ENCODE measurements at places on chromosomes 6 and 20. TPM values are rescaled to one million over a fixed set of nuclear protein-coding genes. Genes with fewer than 3 reads are reported as not detected.

DNA sequence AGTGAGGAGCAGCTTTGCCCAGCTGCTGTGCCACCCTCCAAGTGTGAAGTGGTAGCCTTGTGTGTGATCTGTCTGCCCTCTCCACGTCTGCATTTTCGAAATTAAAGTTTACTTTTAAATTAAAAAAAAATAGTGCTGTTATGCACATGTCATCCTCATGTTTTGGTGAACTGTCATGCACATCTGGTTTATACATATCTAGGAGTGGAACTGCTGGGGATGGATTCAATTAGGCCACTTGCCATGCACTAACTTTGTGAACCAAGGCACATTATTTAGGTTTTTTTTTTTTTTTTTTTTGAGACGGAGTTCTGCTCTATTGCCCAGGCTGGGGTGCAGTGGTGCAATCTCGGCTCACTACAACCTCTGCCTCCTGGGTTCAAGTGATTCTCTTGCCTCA, 3.6 kb downstream of the GTSF1L start:
- DNase-seq, result no peak

The LST1 gene
- total RNA-seq, result 6.9 TPM

DNA sequence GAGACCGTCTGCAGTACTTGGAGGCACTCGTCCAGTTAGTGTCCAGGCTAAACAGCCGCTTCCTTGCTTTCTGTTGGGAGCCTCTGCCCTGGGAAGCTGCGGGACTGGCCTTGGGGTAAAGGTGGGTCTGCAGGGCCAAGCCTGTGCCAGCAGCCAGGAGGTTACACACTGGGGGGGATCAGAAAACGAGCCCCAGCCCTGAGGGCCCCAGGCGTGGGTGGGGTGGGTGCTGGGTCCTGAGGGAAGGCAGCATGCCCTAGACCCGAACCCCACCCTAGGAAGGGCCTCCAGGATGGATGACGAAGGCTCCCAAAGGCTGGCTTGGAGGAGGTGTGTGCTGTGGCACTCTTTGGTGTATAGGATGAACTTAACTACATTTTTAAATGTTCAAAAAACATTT, 335.2 kb downstream of the ZFAND3 start:
- no peak for DNase-seq

DNA sequence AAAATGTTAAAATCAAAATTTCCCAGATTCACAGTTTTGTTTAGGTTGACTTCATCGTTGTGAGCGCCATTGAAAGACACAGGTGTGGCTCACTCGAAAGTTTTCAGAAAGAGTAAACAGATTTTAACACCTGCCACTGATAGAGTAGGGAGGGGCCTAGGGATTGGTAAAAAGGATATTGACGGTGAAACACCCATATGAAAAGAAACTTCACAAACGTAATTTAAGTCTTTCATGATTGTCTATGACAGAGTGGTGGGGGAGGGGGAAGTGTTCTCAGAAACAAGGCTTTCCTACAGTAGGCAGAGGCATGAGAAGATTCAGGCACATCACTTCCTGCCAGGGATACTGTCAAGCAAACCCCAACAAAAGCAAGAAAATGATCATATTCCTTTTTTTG, 101.4 kb downstream of the PERP start:
- DNase-seq, result no peak

DNA sequence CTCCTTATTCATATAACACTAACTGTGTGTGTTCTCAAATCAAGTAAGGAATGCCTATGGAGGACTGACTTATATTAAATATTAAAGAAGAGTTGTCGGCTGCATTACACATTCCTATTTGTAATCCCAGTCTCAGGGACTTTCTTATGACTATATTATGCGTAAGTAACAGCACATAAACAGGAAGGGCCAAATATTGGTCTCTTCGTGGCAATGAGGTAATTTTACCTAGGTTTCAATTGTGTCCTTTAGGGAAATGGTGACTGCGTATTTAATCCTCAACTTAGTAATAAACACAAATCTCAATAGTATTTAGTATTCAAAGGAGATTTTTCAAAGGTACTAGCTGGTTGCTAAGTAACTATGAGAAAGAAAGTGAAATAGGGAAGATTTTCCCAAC, 22.8 kb upstream of the EPM2A start:
- DNase-seq, result no peak

DNA sequence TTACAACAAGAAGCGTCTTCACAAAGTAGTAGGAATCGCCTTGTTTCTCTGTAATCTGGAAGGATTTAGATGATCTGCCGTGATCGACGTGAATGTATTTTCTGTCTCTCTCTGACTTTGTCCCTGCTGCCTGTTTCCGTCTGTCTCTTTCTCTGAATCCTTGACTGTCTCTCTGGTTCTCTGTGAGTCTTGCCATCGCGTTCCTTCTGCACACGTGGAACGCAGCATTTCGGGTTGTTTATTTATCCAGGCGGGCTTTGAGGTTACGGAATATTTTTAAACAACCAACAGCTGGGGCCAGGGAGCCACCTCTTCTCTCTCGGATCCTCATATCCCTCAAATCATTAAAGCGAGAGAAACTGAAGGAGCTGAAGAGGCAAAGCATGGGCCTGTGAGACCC, 215.9 kb downstream of the ZDHHC14 start:
- DNase-seq, result no peak

DNA sequence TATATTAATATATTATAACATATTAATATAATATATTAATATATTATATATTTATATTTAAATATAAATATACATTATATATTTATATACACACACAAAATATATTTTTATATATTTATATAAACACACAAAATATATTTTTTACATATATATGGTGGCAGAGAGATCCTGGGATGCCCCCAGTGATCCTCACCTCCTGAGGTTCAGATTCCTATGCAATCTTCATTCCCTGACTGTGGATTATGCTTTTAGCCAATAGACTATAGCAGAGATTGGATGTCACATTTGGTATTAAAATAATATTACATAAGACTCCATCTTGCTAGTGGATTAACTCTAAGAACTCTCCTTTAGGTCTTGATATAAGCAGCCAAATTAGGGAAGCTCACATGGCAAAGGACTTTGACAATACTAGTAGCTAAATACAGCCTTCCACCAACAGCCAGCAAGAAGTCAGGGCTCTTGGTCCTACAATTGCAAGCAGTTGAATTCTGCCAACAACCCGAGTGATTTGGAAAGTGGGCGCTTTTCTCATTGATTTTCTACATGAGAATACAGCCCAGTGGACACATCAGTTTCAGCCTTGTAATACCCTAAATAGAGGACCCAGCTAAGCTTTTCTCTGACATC, 681.0 kb downstream of the C6orf118 start:
- DNase-seq, result no peak

The NRSN1 gene
- not detected for total RNA-seq

GRCh38 chr6:138311268-138311667, 66.4 kb upstream of the SMIM28 start:
- no peak for DNase-seq

The ADAM33 gene
- 12.2 TPM for total RNA-seq

DNA sequence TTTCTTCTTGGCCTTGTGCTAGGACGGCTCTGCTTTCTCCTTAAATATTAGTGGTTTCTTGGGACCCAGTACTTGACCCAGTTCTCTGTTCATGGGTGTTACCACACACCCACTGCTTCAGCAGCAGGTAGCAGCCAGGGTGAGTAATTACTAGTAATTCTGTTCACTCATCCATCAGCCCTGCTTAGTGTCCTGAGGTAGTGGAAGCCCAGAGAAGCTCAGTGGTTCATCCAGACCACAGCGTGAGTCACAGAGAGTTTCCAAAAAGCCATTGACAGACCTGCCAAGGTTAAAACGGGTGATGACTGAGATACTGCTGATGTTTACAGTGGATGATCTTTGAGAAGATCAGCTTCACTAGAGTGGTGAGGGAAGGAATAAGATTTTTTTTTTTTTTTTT, 51.7 kb upstream of the HINT3 start:
- DNase-seq, result no peak

- no peak for DNase-seq
Measured at GRCh38 chr6:16647422-16647821, 113.8 kb downstream of the ATXN1 start.

The OR2J3 gene
- not detected for total RNA-seq

- no peak for DNase-seq
Measured at GRCh38 chr6:107737397-107737793, 86.7 kb downstream of the SCML4 start.

DNA sequence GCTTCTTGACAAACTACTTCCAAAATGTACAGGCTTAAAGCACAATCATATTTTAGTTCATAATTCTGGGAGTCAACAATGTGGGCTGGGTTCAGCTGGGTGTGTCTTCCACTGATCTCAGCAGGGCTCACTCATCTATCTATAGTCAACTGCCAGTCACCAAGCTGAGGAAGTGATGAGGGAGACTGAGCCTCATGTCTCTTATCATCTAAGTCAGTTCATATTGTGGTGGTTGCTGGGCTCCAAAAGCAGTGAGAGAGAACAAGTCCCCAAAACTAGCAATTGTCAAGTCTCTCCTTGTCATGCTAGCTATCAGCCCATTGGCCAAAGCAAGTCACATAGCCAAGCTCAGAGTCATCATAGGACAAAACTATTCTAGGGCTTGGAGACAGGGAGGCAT, 465.9 kb upstream of the ARID1B start:
- no peak for DNase-seq

The MICB gene
- total RNA-seq, result 1.7 TPM

The LY6G6D gene
- total RNA-seq, result not detected

DNA sequence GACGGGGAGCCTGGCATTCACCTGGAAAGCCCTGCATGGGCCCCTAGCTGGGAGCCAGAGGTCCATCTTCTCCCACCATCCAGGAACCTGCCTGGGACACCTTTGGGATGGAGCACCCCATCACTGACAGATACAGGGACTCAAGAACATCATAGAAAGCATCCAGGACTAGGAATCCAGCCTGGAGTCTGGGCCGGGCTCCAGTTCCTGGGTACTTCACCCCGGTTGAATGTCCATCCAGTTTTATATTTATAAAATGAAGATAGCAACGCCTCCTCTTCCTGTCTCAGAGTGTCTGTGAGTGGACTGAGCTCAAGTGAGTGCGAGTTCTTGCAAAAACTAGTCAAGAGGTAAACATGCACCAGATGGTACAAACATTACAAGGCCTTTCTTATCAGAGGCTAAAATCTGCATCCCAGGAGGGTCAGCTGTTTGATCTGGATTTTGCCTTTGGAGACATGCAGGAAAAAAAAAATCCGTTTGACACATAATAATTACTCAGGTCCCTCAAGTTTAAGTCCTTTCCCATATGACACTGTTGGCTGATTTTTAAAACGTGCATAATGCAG, 27.4 kb downstream of the ZC3H12D start:
- peak; percentile 70 for DNase-seq

DNA sequence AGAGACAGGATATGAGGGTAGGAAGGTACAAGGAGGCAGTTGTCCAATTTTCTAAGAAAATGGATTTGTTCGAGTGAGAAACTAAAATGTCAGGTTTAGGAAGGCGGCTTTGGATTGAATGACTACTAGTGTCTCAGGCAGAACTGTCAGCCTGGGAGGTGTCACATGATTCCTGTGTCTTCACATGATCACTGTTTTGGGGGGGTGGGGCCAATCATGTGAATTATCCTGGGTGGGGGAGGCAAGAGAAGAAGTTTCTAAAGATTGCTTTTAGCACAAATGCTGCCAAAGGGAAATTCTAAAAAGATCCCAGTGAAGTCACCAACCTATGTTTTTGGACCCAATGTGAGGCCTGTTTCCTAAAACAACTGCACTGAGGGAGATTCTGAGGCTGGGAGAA, 2.3 kb downstream of the SIRPA start:
- no peak for DNase-seq

The SERAC1 gene
- 5.6 TPM for total RNA-seq

- DNase-seq, result no peak
Measured at GRCh38 chr20:1998715-1999114, 4.9 kb upstream of the PDYN start.

DNA sequence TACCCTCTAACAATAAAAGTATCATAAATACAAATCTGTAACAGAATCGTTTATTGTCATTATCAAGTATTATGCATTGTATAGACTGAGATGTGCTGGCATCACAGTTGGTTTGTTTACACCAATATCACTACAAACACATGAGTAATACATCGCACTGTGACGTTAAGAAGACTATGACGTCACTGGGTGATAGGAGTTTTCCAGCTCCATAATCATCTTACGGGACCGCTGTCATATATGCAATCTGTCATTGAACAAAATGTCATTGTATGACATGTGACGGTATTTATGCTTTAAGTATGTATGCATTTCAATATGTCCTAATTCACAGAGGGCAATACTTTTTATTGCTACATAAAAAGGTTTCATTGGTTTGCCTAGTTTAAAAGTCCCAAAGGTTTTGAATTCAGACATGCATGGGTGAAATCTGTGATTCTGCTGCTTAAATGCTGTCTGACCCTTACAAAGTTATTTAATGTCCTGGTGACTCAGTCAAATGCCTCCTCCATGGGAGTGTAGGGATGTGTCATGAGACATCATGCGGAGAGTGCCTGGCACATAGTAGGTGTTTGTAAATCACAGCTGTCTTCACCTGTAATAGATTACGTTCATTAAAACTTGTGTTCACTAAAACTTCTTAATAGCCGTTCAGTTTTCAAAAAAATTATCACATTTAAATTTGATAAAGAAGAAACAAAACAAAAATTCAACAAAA, 160.7 kb upstream of the PDE10A start:
- DNase-seq, result no peak

GRCh38 chr6:53696341-53696740, 30.8 kb upstream of the KLHL31 start:
- DNase-seq, result no peak

GRCh38 chr20:62970307-62971210, 18.1 kb downstream of the SLC17A9 start:
- DNase-seq, result no peak

The RPL7L1 gene
- 46.5 TPM for total RNA-seq

GRCh38 chr6:69780585-69781178, 16.1 kb downstream of the LMBRD1 start:
- no peak for DNase-seq

The KIF6 gene
- 0.12 TPM for total RNA-seq

The NKAIN2 gene
- 0.20 TPM for total RNA-seq

The TXLNB gene
- total RNA-seq, result 133 TPM

GRCh38 chr6:145489583-145489982, 245.7 kb downstream of the EPM2A start:
- DNase-seq, result no peak

DNA sequence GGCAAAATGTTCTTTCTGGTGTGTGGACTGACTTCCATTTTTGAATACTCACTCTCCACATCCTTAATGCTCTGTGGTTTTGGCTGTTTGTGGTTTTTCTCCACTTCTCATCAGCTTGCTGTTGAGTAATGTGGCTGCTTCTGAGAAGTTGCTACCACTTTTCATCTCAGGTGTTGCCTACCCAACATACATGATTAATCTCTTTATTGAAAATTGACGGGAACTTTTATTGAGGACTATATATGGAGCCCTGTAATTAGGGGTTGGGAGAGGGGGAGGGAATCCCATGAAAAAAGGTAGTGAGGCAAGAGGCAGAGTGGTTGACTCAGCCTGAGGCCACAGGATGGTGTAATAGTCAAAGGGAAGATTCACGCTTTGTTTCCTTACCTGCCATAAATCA, 17.6 kb downstream of the IL22RA2 start:
- DNase-seq, result no peak

- peak; percentile 72 for DNase-seq
Measured at GRCh38 chr6:33313105-33313708, 671 bp downstream of the TAPBP start.

The EDN3 gene
- total RNA-seq, result not detected
